CD4-positive, alpha-beta T cell (primary cell): ENCODE measurements at places on chromosomes 16 and 17.
A peak's percentile ranks its signal among the peaks of the same experiment; 100 is the strongest.

GRCh38 chr17:28514561-28515002, 8.4 kb downstream of the FOXN1 start:
- no peak for DNase-seq

- DNase-seq: no peak
These were observed 665 bp downstream of the MYBBP1A start for GRCh38 chr17:4554441-4554996.

GRCh38 chr16:28610595-28611191, 849 bp upstream of the SULT1A1 start:
- no peak for DNase-seq

- DNase-seq: no peak
These were observed 878 bp upstream of the DNAJA2 start for GRCh38 chr16:46974352-46974751.

DNA sequence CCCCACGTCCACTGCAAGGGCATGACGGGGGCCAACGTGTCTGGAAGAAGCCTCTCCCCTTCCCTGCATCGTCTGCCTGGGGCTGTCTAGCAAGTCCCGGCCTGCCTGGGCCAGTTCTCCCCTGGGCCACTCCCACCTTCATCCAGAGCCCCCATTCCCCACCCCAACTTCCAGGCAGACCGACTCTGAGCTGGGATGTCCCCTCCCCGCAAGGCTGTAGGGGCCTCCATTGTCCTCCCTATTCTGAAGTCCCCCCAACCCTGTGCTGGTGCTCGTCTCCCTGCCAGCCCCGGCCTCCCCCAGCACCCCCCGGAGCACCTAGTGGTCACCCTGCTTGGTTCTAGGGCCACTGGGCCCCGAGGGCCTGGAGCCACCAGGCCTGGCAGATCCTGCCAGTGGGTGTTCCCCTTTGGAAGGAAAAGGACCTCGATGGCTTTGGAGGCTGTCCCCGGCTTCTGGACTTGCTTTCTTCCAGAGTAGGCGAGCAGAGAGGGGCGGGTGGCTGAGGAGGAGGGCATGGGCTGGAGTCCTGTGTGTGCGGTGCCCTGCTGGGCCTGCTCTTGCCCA, 4.8 kb downstream of the GLIS2 start:
- DNase-seq: no peak

DNA sequence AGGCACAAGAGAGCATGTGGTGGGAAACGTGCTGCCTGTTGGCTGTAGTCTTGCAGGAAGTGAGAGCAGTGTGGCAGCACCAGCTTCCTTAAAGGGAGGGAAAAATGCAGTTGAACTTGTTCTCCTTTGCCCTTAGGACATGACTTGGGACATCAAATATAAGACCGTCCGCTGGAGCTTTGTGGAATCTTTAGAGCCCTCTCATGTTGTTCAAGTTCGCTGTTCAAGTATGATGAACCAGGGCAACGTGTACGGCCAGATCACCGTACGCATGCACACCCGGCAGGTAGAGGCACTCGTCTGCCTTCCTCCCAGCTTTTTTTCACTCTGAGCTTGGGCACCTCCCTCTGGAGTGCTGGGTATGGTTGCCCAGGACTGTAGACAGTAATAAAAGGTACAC, 23.3 kb downstream of the GPR179 start:
- DNase-seq: no peak

DNA sequence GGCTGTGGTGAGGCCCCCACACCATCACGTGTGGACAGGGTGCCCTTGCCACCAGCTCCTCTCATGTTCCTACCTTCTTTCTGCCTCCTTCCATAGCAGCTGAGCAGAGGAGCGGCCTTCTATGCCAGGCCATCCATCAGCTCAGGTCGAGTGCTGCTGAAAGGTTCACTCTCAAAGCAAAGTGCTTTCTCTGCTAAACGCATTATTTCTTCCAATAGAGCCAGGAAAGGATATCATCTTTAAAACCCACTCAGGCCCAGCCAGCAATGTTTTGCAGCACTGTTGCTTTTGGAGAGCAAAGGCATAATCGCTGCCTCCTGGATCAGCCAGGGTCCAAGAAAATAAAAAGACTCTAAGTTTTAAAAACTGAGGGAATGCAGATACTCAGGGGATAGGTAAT, 54.9 kb upstream of the GPRC5B start:
- no peak for DNase-seq

DNA sequence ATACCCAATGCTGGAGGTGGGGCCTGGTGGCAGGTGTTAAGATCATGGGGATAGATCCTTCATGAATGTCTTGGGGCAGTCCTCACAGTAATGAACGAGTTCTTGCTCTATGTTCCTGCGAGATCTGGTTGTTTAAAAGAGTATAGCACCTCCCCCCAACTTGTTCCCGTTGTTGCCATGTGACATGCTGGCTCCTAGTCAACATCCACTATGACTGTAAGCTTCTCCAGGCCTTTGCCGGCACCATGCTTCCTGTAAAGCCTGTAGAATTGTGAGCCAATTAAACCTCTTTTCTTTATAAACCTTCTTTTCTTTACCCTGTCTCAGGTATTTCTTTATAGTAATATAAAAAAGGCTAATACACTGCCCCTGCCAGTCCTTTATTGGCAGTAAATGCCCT, 33.3 kb downstream of the RANBP10 start:
- DNase-seq: no peak

DNA sequence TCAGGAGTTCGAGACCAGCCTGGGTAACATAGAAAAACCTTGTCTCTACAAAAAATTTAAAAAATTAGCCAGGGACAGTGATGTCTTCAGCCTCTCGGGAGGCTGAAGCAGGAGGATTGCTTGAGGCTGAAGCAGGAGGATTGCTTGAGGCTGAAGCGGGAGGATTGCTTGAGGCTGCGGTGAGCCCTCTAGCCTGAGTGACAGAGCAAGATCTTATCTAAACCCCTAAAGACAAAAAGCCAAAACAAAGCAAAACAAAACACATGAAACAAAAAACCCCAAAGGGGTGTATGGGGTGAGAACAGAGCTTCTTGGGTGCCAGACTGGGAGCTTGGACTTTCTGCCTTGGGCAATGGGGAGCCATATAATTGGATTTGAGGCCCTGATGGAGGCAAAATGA, 2.6 kb downstream of the SPNS3 start:
- no peak for DNase-seq

DNA sequence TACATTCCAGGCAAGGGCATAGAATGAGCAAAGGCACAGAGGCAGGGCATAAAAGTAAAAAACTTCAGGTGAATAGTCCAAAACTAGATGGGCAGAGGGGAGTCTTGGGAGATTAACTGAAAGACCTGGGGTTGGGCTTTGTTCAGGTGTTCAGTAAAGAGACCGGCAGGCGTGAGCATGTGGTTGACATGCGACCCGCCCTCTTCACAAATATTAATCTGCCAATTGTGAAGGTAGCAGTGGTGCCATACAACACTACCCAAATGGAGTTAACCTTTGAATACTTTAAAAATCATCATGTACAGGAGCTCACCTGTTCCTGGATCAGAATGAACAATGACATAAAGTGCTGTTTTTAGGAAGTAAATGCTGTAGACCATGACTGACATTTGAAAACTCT, 225.5 kb downstream of the LGALS9B start:
- no peak for DNase-seq

DNA sequence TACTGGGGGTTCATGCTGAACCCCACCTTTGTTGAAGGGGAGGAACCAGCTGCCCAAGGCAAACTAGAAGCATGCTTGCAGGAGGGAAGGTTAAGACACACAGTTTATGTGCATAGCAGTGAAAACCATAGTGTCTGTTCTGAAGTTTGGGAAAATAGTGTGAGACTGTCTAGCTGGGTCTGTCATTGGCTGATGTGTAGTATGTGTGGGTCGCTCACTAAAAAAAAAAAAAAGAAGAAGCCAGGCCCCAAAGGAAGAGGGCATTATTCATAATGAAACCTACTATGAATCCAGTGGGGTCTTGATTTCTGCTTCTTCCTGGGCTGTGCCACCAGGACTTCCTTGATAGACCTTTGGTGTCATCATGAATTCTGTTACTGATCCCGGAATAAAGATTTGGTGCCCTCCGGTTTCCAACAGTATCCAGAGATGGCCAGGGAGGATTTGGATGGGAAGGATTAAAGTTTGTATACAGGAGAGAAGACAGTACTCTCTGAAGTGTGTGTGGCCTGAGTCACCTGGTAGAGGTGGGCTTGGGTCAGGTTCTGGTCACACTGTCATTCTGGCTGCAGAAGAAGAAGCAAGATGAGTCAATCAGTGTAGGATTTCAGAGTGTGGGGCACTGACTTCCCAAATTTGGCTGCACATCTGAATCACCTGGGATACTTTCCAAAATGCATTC, 220.3 kb downstream of the PRKCA start:
- DNase-seq: no peak

- DNase-seq: no peak
These were observed 75.1 kb upstream of the C17orf78 start for GRCh38 chr17:37300683-37301082.

- DNase-seq: no peak
These were observed 26.9 kb downstream of the USP43 start for GRCh38 chr17:9672266-9672665.

- peak; percentile 37 for DNase-seq
These were observed 238.1 kb downstream of the MRTFB start for GRCh38 chr16:14309001-14309886.

- no peak for DNase-seq
These were observed 80.6 kb upstream of the LGALS9 start for GRCh38 chr17:27550291-27550930.

- no peak for DNase-seq
These were observed 78.3 kb upstream of the ASIC2 start for GRCh38 chr17:33371377-33371776.

- no peak for DNase-seq
These were observed 645.9 kb downstream of the WWOX start for GRCh38 chr16:78745108-78746019.

DNA sequence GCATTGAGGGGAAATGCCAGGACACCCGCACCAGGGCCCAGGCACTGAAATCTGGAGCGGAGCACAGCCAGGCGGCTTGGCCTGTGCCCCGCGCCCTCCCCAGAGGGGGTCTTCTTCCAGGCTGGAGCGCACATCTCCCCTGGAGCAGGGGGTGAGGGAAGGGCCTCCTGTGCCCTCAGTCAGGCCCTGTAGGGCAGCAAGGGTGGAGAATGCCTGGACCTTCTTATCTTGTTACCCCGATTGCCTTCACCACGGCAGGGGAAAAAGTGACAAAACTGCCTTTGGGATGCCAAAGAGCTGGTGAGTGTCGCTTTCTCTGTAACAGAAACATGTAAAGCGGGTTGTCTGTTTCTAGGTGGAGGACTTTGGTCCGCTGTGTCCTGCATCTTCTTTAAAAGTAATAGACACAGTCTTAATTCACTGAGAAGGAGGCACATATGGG, 48.3 kb upstream of the BAHCC1 start:
- DNase-seq: no peak

- no peak for DNase-seq
These were observed 85.0 kb downstream of the SNX29 start for GRCh38 chr16:12061336-12062055.

DNA sequence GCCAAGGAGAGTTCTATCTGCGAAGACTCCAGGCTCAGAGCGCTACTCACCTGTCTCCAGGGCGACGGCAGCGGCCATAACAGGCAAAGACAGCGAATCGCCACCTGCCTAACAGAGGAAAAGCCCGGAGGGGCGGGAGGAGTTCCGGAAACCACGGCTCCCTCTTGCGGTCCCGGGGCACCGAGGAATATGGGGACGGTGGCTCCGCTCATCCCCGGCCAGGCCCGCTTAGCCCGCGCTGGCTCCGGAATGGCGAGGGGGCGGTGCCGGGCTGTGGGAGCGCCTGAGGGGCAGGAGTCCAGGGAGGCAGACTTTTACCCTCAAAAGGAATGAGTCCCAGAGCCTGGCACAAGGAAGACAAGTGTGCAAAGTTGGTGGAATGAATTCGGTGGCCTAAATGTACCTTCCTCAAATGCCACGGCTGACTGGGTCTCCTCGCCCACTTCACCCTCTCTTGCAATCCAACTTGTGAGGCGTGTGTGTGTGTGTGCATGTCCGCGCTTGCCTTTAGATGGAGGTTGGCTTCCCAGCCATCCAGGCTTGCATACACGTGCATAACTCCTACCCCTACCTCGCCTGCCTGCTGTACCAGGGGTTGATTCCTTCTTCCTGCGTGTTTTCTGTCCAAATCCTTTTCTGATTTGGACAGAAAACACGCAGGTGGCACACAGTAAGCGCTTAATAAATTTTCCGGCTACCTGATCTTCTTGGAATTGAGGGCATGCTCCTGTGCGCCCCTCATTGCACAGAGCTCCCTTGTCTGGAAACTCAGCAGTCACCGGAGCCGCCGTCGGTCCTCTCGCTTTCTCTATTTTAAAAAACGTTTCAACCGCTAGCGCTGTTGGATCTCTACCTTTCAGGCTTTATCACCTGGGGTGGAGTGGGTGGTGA, 3.5 kb downstream of the C17orf100 start:
- peak; percentile 47 for DNase-seq
